ENCODE measurements at places on chromosomes 4 and X.

DNA sequence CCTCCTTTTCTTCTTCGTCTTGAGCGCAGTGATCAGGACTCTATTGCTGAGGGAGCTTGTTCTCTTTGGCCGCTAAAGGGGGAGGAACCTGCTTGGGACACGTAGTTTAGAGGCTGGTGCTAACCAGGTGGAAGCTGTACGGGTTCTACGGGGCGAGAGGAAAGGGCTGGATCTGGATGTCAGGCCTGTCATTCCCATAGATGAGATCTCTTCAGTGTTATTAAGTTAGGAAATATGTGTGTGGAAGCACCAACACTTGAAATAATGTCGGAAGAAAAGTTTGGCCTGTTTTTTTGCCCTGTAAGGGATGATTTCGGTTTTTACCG lies 643 bp downstream of the SRP72 start:
- peak; percentile 18 for DNase-seq

DNA sequence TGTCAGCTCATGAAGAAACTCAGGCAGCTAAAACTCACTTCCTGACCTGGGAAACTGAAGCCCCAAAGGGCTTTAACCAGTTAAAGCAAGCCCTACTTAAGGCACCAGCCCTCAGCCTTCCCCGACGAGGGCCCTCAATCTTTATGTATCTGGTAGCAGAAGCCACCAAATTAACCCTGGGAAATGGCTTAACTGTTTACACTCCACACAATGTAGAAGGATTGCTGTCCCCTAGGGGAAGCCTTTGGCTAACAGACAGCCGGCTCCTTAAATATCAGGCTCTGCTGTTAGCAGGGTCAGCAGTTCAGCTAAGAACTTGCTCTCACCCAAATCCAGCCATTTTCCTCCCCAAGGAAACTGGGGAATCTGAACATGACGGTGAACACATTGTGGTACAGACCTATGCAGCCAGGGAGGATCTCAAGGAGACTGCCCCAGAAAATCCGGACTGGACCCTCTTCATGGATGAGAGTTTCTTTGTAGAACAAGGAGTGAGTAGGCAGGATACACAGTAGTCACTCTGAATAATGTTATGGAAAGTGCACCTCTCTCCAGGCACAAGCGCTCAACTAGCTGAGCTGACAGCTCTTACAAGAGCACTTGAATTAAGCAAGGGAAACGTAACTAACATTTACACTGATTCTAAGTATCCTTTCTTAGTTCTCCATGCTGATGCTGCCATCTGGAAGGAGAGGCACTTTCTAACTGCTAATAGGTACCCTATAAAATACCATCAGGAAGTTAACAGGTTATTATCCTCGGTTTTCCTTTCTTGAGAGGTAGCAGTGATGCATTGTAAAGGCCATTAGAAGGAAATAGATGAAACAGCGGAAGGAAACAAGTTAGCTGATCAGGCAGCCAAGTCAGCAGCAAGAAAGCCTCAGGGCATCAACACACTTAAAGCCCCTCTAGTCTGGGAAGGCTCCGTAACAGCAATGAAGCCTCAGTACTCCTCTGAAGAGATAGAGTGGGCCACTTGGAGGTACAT lies 9.6 kb upstream of the NAF1 start:
- DNase-seq: no peak

GRCh38 chr4:89161841-89162240 lies 50.5 kb downstream of the TIGD2 start:
- DNase-seq: no peak

- DNase-seq: no peak
Measured at GRCh38 chr4:537436-538264, 38.4 kb downstream of the TMEM271 start.

- DNase-seq: no peak
Measured at GRCh38 chrX:20300822-20301221, 34.1 kb upstream of the RPS6KA3 start.

Data from activated CD4-positive, alpha-beta T cell treated with anti-CD3 and anti-CD28 coated beads, Interleukin-2, amount 50 U/mL, for 1 hour (primary cell).